ENCODE measurements at places on chromosomes 16 and 17. TPM values are rescaled to one million over a fixed set of nuclear protein-coding genes. Genes with fewer than 3 reads are reported as not detected.

Gene CXCL16
- 8.0 TPM for total RNA-seq

Gene KRTAP4-5
- total RNA-seq: not detected

Gene C17orf67
- 2.6 TPM for total RNA-seq

Gene KRT25
- not detected for total RNA-seq

Gene TOM1L2
- total RNA-seq: 44.3 TPM

Data from spinal cord (tissue), 10 donors.